ENCODE measurements at places on chromosomes 4 and X.

DNA sequence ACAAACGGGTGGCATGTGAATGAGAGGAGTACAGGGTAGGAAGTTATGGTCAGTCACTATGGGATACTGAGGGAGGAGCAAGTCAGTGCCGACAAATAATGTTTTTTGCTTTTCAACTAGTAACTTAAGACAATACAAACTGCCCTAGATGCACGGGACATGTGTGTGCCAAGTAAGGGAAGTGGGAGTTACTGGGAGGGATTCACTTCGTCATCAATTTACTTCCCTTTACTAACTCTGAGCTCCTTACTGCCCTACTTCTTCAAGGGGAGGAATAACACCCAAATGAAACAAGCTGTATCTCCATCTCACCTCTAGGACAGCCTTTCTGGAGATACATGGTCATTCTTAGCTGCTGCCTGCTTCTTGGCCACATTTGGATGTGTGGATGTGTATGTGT lies 97.7 kb downstream of the DGKK start:
- no peak for DNase-seq

DNA sequence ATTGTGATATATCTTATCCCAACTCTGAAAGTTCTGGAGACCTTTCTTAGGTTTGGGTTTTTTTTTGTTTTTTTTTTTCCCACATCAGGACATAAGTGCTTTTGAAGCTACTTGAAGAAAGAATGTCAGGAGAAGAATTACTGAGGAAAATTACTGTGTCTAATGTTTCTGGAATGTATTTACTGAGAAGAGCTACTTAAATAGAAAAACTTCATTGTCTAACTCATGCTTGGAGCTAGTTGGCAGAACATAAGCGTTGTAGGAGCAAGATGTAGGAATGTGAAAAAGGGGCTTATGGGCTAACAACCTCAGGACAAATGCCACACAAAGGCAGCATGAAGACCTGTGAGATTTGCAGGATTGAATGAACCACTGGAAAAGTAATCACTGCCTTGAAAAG lies 166.6 kb upstream of the GLRA2 start:
- no peak for DNase-seq

DNA sequence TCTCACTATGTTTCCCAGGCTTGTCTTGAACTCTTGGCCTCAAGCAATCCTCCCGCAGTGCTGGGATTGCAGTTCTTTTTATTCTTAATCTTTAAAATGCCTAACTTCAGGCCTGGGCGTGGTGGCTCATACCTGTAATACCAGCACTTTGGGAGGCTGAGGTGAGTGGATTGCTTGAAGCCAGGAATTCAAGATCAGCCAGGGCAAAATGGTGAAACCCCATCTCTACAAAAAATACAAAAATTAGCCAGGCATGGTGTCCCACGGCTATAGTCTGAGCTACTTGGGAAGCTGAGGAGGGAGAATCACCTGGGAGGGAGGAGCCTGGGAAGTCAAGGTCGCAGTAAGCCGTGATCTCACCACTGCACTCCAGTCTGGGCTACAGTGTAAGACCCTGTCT lies 45.9 kb downstream of the PLS3 start:
- no peak for DNase-seq

DNA sequence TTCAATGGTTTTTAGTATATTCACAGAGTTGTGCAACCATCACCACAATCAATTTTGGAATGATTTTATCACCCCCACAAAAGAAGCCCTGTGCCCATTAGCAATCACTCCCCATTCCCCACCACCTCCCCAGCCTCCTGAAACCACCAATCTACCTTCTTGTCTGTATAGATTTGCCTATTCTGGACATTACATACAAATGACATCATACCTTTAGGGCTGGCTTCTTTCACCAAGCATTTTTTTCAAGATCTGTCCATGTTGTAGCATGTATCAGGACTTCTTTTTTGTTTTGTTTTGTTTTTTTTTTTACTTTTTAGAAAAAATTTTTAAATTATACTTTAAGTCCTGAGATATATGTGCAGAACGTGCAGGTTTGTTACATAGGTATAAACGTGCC lies 108.1 kb downstream of the RTL9 start:
- DNase-seq, result no peak

- no peak for DNase-seq
These were observed 380.5 kb downstream of the IDS start for GRCh38 chrX:149124526-149125108.

- DNase-seq, result no peak
These were observed 7.6 kb downstream of the TIGD4 start for GRCh38 chr4:152771741-152772533.

GRCh38 chr4:53040459-53040815 lies 178.3 kb downstream of the RASL11B start:
- no peak for DNase-seq

Measured in T follicular helper cell (primary cell).